AG10803 (cell line): ENCODE measurements at places on chromosomes 13 and 19.
A peak's percentile ranks its signal among the peaks of the same experiment; 100 is the strongest.

- DNase-seq = peak; percentile 50
Observed at GRCh38 chr13:112967686-112968379, 1.2 kb upstream of the MCF2L start.

GRCh38 chr13:99379856-99380801 is 72.9 kb upstream of the GPR183 start:
- no peak for DNase-seq

DNA sequence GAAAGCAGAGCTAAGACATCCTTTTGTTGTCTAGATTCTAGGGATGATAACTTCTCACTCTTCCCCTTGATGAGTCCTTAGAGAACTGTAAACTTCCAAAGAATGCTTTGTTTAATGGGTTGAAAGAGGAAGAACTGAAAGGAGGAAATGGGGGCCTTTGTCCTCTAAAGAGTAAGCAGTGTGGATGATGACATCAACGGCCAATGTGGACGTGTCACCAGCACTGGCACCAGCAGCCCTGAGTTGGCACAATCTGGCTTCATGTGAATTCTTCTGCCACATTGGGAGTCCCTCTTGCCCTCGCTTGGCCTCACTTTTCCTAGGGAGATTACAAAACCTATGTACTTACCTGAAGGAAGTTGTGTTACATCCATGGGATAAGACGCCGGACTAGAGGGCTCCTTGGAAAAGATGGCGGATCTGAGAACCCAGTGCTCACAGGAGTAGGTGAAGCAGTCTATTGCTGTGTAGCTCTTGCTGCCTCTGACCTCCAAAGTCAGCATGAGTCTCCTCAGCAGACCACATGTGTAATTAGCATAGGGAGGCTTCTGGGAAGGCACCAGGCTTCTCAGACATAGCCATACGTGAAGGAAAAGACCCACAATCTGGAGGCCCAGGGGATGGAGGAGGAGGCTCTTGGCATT is 62.8 kb downstream of the RGCC start:
- peak; percentile 20 for DNase-seq

GRCh38 chr19:1610579-1610978 is 5.3 kb upstream of the UQCR11 start:
- no peak for DNase-seq

GRCh38 chr19:32296694-32297093 is 48.7 kb upstream of the ZNF507 start:
- no peak for DNase-seq
